ENCODE measurements at places on chromosomes 2 and 18.
A peak's percentile ranks its signal among the peaks of the same experiment; 100 is the strongest.

GRCh38 chr2:165277295-165277694 is 38.1 kb downstream of the SCN2A start:
- DNase-seq: no peak

GRCh38 chr2:134120733-134121630 is 132.9 kb upstream of the MGAT5 start:
- DNase-seq: peak; percentile 41

DNA sequence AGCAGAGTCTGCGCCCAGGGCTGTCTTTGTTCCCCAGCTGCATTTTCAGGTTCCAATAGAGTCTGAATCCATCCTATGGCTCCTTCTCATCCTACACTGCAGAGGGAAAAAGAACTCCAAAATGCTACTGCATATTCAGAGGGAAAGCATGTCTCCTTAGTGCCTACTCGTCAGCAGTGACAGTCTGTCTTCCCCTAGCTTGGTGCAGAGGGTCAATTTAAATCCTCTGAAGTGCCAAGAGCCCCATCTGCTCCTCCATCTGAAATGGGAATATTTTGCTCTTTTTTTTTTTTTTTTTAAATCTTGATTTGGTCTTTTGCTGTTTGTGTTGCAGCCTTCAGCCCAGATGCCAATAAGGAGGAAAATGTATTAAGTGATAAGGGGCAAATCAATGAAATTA is 199.3 kb downstream of the RNF144A start:
- peak; percentile 93 for DNase-seq

- no peak for DNase-seq
These were observed 57.0 kb downstream of the SH3RF3 start for GRCh38 chr2:109185821-109186570.

DNA sequence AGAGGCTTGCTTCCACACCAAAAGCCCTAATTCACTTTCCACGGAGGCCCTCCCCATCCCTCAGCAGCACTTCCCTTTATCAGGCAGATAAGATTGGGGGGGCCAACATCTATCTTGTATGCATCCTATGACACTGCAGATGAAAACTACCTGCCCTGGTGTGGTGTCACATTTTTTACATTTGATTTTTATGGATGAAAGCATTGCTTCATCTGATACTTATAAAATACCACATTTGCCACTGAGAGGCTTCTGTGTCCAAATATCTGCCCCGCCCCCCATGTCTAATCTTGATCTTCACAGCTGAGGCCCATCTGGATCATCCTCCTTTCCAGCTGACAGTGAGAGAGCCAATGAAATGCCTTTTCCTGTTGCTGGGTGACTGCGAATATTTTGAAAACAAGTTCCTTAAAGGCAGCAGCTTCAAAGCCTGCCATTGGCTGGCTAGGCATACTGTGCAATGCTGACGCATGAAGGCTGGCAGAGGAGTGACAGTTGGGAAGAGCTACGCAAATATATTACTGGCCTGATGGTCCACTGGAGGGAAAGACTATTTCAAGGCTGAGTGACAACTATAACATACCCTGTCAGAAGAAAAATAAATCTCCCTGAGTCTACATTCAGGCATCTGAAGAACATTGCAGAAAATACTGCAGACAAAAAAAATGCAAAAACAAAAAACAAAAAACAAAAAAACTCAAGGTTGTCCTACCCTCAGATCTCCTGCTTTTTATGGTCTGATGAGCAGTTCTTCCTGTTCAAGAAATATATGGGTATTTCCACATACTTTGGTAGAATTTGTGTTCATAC is 318.7 kb downstream of the PDE11A start:
- DNase-seq: peak; percentile 81

DNA sequence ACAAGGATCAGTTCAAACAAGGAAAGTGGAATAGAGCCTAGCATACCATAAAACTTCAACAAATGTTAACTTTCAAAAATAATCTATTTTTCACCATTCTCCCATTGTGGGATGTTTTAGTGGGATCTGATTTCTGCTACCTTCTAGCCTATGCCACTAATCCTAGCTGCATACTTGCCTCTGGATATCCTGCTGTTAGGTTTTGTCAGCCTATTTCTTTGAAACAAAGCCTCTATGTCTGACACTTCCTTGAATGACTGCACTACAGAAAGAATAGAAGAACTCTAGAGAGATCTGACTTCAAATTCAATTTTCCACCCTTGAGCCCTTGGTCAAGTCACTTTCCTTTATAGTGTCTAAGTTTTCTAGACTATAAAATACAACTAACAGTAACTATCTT is 291.5 kb downstream of the PTH2R start:
- DNase-seq: no peak

DNA sequence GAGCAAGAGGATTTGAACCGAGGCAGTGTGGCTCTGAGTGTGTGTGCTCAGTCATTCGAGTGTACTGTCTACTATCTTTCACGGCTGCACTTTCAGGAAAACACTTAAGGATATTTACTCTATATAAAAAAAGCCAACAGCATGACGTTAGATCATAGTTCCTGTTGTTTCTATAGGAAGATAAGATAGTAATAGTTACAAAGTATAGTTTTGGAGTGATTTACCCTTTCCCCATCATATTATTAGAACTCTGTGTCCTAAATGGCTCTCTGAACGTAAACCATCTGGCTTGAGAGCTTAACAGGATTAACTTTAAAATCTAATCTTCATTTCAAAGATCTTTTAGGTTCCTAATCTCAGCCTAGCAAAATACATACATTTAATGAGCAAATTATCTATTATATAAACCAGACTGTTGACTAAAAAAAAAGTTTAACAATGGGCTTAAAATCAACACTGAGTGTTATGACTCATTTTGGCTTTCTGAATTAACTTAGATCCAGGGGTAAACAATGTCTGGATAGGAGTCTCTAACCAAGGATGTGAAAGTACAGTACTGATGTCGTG is 150.3 kb upstream of the DNMT3A start:
- no peak for DNase-seq

- no peak for DNase-seq
These were observed 41.0 kb downstream of the SERTAD2 start for GRCh38 chr2:64612575-64613195.

DNA sequence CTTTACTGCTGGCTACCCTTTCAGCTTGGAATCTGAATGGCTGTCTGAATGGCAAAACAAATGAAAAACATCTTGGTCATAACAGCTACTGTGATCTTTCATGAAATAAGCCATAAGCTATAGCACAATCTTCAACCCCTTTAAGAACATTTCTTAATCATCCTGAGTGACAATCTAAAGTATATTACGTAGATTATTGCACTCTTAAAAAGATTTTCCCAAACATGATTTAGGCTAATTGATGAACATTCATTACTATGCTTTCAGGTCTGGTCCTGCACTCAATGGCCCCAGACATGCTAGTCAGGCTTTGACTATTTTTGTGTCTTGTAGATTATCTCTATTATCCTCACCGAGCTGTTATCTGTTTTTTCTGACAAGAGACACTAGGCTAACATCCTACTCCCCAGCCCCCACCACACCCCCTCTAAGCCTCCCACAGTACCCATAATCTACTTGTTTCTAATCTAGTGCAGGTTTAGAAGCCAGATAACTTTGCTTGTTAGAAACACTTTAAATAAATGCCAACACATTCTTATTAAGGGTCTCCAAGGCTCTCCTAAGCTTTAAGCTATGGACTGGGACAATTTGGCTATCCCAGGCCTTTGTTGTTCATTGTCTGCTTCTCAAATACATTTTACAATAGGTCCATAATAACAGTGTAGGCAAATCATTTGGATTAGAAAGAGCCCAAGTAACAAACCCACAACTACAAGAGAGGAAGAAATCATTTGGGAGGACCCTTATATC is 4.2 kb downstream of the SMAD2 start:
- DNase-seq: no peak

- no peak for DNase-seq
These were observed 77.5 kb upstream of the NFATC1 start for GRCh38 chr18:79318142-79318673.

DNA sequence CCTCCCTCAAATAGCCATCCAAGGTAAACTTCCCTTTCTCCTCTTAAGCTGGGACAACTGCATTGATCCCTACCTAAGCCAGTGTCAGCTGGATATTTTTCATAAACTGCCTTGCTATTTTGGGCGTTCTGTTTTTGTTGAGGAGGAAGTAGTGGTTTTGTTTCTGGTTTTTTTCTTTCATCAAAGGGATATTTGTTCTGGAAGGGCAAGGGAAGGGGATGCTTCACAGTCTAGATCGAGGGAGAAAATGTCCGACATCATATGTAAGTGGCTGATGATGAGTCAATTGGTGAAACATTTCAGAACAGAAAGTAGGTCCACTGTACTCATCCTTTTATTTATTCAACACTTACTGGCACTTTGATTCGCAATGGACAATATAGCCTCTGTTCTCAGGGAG is 31.0 kb downstream of the TANC1 start:
- DNase-seq: no peak

- no peak for DNase-seq
These were observed 23.9 kb upstream of the EPAS1 start for GRCh38 chr2:46273225-46273863.

DNA sequence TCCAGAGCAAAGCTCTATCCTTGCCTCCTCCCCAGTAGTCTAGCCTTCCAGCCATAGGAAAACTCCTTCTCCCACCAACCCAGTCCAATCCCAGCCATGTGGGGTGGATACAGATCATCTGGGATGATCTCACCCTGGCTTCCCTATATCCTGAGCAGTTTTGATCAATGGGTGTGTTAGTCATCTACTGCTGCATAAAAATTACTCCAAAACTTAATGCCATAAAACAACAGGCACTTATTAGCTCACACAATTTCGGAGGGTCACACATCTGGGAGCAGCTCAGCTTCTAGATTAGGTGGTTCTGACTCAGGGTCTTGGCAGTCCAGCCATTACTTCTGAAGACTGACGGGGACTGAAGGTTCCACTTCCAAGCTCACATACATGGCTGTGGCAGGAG is 190.4 kb downstream of the SPP2 start:
- DNase-seq: no peak

- no peak for DNase-seq
These were observed 38.0 kb upstream of the ACVR2A start for GRCh38 chr2:147806846-147807245.

GRCh38 chr2:94873362-94874276 is 2.4 kb downstream of the TEKT4 start:
- DNase-seq: no peak

GRCh38 chr2:70648961-70649360 is 95.3 kb upstream of the TGFA start:
- no peak for DNase-seq

DNA sequence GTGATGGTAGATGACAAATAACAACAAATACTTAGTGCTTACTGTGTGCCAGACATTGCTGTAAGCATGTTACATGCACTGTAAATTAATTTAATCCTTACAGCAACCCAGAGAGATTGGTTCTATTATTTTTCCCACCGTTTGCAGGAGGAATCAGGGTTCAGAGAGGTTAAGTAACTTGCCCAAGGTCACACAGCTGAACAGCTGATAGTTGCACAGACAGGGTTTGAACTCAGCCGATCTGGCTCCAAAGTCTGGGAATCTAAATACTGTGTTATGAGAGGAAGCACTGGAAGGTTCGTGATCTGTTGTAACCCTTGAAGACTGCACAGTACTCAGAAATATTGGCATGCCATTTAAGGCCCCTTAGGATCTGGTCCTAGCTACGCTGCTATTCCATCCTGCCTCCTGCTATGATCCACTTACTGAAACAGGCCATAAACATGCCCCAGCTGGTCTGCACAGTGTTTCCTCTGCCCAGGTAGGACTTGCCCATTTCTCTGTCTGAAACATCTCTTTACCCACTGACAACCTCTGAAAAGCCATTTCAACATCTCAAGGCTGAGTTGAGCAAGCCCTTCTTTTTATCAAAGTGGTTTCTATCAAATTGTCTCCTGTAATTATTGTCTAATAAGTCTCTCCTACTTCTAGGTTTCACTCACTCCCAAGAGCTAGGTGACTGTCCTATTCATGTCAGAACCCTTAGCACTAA is 40.4 kb upstream of the MRPL33 start:
- no peak for DNase-seq

DNA sequence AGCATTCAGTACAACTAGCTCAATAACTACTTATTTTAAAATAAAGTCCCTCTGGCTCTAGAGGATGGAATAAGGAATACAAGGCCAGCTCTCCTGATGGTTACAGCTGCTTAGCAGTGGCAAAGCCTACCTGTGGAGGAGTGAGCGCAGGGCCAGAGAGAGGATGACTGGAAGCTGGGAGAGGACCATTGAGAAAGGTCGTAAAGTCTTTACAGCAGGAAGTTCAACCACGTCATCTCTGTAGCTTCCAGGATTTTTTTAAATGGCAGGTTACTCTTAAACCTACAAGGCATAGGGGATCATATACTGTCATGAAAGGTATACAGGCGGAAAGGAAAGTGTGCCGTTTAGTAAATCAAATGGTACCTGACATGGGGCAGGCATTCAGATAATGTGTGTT is 26.3 kb downstream of the ANXA4 start:
- no peak for DNase-seq

DNA sequence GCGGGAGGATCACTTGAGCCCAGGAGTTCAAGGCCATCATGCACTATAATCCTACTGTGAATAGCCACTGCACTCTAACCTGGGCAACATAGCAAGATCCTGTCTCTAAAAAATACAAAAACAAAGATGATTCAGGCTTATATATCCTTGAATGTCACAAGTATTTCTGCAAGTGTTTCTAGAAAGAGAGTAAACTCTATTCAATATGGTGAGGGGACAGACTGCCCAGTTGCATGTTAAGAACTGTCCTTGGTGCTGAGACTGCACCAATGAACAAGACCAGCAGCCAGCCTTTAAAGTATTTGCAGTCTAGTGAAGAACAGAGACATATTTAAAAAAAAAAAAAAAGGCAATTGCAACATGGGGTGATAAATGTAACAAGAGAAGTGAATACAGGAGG is 16.4 kb downstream of the MAP3K19 start:
- no peak for DNase-seq

GRCh38 chr18:74078257-74078656 is 69.4 kb downstream of the FBXO15 start:
- DNase-seq: no peak

- no peak for DNase-seq
These were observed 122.2 kb downstream of the RBMS1 start for GRCh38 chr2:160371251-160372009.

DNA sequence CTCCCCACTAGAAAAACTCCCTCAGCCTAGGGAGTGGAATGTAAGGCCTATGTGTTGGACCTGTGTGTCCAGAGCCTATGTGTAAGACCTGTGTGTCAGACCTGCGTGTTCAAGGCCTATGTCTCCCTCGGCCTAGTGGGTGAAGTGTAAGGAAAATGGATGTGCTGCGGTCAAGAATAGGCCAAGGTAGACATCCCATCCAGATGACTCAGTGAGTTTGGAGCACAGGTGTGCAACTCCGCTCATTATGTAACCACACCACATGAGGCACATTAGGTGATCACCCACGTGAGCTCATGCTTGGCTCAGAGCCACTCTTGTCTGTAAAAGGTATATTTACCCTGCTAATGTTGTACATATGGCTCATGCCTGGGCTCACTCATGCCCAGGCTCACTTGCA is 565.3 kb upstream of the CRIM1 start:
- no peak for DNase-seq

DNA sequence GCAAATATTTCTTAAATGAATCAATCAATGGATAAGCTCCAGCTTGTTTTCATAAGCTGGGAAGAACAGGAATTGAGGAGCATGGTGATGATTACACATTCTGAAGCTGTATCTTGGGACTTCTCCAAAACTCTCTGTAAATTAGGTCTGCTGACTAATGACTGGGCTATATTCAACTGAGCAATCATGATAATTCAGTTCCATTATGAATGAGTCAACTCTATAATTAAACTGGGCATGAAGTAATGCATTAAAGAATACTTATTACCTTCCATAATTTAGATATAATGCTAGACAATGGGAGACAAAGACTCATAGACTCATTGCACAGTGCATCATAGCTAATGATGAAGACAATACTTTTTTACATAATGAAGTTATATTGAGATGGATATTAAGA is 207.4 kb downstream of the CBLN2 start:
- no peak for DNase-seq
